RPMI7951 (cell line): ENCODE measurements at places on chromosomes 2 and 18. TPM values are rescaled to one million over a fixed set of nuclear protein-coding genes. Genes with fewer than 3 reads are reported as not detected.

DNA sequence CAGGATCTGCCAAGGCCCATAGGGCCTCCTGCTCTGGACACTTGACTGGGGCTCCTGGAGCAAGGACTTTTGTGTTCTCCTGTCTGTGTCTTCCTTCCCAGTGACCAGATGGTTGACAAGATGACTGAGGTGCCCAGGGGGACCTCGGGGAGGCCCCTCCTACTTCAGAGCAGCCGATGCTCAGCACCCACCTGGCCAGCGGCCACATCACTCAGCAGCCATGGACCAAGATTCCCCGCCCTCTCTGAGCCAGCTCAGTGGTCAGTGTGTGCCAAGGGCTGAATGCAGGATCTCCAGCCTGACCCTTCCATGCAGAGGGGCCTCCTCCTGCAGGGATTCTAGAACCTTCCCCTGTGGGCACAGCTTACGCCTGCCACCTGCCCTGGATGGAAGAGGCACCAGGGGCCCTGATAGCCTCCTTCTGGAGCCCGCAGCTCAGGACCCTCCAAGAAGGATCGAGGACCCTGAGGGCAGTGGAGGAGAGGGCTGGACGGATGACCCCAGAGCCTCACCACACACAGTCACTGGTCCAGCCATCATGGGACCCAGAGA is 87.4 kb upstream of the GPC1 start:
- DNase-seq: no peak

DNA sequence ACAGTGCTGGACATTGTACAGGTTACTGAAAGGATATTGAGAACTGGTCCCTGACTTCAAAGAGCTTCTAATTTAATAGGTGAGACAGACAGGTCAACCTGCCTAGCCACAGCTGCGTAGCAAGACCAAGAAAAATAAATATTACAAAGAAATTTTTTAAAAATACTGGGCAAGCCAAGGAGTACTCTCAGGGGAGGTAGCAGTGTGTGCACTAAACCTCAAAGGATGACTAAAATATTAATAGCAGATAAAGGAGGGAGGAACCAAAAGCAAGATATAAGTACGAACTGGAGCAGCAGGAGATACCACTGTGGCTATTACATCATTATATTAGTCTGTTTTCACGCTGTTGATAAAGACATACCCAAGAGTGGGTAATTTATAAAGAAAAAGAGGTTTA is 14.9 kb downstream of the SCG2 start:
- no peak for DNase-seq

GRCh38 chr2:129923265-129924091 is 56.0 kb upstream of the RAB6C start:
- DNase-seq: peak; percentile 39

DNA sequence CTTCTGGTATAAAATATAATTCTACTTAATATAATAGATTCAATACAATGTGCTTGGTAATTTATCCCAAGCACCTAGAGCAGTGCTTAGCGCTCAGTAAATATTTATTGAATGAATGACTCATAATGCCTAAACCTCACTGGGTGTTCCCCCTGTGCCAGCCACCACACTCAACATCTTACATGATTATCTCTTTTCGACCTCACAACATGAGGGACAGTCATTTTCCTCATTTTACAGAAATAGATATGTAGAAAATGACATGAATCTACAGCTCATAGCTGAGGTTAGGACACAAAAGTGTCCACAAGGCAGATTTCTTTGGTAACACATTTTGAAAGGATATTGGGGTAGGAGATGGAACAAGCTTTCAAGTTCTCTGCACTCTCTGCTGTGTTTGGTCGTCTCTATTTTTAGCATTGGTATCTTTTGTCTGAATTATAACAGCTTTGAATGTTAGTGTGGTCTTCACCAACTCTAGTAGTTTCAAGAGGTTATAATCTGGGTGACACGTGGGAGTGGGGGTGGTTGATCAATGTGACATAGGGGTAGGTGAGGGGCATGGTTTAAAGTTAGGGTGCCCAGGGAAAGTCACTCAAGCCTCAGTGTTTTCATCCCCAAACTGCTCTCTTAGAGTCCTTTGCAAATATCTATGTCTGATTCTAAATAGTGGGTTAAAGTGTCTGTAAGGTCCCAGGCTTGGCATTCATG is 9.8 kb downstream of the MYOM1 start:
- no peak for DNase-seq

DNA sequence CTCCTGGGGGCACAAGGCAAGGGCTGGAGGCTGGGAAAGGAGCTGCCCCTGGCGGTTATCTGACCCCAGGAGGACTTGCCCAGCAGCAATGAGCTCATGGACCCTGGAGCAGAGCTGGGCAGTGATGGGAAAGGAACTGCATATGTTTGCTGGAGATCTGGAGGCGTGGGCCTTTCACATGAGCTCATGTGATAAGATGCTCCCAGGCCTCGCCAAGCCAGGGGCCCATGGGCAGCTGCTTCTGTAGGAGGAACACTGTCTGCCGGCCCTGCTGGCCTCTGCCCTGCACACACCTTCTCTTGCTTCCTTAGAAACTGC is 9.0 kb upstream of the NPPC start:
- DNase-seq: no peak

DNA sequence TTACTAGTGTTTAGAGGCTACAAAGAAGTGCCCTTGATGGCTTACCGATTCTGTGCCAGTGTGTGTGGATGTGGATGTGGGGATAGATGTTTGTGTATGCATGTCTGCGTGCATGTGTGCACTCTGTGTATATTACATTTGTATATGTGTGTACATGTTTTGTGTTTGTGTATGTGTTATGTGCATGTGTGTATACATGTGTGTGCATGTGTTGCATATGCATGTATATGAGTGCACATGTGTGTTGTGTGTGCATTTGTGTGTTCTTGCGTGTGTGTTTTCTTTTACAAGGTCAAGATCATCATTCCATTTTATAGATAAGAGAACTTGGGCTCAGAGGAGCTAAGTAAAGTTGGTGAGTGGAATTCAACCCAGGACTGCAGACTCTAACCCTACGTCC is 217.1 kb upstream of the PID1 start:
- no peak for DNase-seq

DNA sequence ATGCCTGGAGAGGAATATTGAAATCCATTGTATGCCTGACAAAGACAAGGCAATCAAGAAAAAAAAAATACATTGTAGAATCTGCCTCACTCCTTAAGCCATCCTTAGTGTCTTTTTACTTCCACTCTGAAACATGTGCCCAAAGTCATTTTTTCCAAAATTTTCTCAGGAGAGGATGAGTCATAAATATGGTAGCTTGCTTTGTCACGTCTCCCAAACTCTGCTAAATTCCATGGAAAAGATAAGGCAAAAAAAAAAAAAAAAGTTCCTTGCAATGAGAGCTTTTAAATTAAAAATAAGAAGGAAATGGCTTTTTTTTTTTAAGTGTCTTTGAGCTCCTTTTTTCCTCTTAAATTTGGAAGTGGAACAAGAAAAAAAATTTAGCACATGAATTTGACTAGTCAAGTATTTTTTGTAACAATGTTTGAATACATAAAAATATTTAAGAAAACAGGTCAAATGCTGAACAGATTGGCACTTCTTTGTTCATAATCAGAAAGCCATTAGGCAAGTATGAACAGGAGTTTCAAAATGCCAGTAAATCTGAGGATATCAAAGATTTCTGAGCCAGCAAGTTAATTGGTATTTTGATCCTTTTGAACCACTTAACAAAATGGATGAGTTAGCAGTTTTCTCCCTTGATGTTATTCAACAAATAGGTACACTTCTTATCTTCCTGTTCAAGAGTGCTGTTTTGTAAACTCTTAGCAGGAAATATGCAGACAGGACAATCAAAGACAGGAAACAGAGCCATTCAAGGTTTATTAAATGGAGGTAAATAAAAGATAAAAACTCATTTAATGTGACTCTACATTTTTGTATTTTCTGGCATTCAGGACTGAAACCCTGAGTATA is 247.3 kb upstream of the SP5 start:
- peak; percentile 46 for DNase-seq

DNA sequence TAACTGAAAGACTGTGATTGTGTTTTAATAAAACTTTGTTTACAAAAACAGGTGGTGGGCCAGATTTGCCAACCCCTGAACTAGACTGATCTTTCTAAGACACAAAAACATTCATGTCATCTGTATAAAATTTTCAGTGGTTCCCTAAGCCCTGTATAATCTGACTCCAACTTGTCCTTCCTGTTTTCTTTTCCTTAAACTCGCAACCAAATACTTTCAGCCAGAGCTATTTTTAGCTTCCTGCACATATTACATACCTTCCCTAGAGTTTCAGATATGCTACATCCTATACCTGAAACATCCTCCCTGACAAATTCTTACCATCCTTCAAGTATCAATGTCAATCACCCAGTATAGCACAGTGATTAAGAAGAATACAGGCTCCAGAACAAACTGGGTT is 4.8 kb downstream of the GCFC2 start:
- DNase-seq: no peak

DNA sequence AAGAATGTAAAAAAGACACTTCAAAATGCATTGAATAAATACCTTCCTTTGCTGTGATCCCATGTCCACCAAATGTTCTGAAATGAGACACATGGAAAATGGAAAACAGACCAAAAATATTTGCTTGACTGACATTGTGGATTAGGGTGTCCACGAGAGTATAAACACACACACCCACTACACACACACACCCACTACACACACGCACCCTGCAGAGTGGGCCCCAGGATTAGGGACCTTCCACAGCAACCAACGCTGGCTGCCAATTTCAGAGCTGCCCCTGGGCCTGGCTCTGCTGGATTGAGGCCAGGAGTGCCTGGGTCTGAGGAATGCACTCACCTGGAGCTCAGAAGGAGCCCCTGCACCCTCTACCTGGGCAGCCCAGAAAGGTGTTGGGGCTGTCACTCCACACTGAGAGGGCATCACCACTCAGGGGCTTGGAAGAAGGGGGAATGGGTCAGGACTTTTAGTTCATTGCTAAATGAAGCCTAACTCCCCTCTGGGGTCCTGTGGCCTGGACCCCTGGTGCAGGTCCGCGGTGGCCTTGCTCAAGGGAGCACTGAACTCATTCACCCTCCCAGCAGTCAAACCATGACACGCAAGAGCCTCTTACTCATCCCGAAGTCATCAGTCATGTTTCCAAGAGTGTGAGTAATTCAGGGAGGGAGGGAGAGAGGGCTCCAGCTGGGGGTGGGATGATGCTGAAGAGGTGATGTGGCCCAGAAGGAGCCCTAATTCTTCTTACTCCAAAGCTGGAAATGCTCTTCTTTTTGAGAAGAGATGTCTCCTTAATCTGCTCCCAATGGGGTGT is 50.2 kb upstream of the PLB1 start:
- peak; percentile 96 for DNase-seq

DNA sequence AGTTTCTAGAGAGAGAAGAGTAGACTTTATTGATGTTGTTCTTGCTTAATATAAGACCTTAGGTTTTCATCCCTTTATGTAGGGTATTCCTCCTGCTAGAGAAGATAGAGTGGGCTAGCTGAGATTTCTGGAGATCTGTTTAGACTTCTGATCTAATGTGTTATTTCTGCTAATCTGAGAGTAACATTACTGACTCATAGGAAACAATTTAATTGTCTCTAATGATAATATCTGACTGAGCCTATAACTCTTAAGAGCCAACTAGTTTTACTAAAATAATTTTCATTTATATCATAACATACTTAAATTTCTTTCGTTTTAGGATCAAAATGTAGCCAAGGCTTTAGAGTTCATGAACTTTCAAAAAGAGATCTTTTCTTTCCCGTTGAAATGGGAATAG is 618.7 kb upstream of the ZEB2 start:
- DNase-seq: no peak

DNA sequence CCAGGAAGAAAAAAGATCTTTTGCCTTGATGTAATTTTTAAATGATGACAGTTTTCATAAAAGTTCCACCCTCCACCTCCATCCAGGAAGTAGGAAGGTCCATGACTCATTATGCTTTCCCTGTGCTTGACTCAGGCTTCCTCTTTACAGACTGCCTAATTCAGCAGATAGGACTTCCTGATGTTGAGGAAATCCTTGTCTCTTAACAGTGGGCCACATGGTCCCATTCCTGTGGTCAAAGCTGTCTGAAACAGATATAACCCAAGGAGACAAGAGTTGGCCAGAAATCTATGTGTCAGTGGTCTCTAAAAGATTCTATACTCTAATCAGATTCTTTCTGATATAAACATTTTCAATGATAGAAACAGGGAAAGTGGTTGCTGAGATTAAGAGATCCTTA is 119.1 kb downstream of the BAZ2B start:
- DNase-seq: peak; percentile 91

GRCh38 chr2:101132202-101132601 is 19.0 kb downstream of the TBC1D8 start:
- no peak for DNase-seq

DNA sequence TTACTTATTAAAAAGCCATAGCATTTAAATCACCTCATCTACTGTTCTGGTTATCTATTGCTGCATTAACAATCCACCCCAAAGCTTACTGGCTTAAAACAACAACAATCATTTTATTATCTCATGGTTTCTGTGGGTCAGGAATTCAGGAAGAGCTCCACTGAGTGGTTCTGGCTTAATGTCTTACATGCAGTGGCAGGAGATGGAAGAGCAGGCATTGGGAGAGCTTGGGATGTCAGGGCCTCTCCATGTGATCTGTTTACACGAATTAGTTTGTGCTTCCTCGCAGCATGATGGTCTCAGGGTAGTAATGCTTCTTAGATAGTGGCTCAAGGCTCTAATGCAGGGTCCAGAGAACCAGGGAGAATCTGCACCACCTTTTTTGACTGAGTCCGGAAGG is 14.4 kb upstream of the REL start:
- DNase-seq: no peak

DNA sequence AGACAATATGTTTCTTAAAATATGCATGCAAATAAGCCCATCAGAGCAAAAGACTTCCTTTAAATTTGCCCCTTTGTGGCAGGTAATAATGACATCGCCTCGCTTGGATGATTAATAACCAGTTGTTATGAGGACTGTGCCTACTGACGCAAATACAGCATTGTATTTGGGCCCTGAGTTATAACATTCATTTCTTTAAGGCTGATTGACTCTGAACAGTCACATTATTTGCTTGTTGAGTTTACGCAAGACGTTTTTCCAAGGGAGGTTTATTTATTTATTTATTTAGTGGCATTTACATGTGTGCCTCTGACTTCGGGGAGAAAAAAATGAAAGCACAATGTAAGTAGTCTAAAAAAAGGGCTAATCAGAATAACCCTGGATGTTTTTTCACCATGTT is 88.3 kb downstream of the SLC8A1 start:
- no peak for DNase-seq

GRCh38 chr2:85504778-85505261 is 34.1 kb upstream of the MAT2A start:
- DNase-seq: peak; percentile 100

DNA sequence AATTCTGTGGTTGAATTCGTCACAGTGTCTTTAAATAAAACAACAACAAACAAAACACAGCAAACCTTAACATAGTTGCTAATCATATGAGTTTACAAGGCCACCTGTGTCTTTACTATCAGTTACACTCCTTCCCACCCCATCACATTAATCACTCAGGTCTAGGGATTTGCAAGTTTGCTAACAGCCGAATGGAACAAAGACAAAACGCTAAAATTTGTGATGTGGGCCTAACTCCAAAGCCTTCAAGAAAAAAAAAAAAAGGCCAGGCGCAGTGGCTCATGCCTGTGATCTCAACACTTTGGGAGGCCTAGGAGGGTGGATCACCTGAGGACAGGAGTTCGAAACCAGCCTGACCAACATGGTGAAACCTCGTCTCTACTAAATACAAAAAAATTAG is 566 bp upstream of the POLI start:
- no peak for DNase-seq

- DNase-seq: peak; percentile 81
Measured at GRCh38 chr2:111618226-111618977, 265.6 kb downstream of the ANAPC1 start.

Gene SPATA3
- total RNA-seq: not detected in 2 replicates

Gene RAPH1
- total RNA-seq: 9.3 and 9.4 TPM in 2 replicates

Gene CFAP210
- not detected in 2 replicates for total RNA-seq

Gene KRTCAP3
- 0.48 TPM in 1 of 2 replicates, not detected in the other for total RNA-seq

Gene PFN4
- 2.4 and 3.4 TPM in 2 replicates for total RNA-seq
